IMR-90 (cell line): ENCODE measurements at places on chromosomes 5 and 9. TPM values are rescaled to one million over a fixed set of nuclear protein-coding genes. Genes with fewer than 3 reads are reported as not detected.
A peak's percentile ranks its signal among the peaks of the same experiment; 100 is the strongest.

The C9orf50 gene
- polyA plus RNA-seq, result 0.09 and 0.20 TPM in 2 replicates

- DNase-seq, result no peak
- H3K27ac ChIP-seq, result no peak overlapping the region
- H3K27me3 ChIP-seq, result no peaks in the 10 kb centered on the region; the same call in 1 of the 2 replicates
- peaks cover 9% of the 10 kb centered on the region for H3K4me1 ChIP-seq
These were observed 12.1 kb downstream of the MRPL36 start for GRCh38 chr5:1787472-1788047.

The NIPAL4 gene
- 0.32 and 0.39 TPM in 2 replicates for polyA plus RNA-seq

DNA sequence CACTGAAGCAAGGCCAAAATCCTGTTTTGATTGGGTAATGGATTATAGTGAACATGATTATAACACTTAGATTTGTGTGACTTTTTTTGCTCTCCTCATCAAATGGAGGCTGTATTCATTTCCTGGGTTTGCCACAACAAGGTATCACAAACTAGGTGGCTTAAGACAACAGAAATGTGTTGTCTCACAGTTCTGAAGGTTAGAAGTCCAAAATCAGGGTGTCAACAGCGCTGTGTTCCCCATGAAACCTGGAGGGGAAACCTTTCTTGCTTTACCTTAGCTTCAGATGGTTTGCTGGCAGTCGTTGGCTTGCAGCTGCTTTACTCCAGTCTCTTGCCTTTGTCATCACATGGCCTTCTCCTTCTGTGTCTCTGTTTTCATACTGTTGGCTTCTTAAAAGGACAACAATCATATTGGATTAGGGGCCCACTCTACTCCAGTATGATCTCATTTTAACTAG, 32.4 kb downstream of the CDC42SE2 start:
- DNase-seq, result no peak
- no peak overlapping the region for H3K4me3 ChIP-seq
- no peaks in the 10 kb centered on the region for H3K27me3 ChIP-seq
- H3K4me1 ChIP-seq, result no peaks in the 10 kb centered on the region

The LRRC19 gene
- polyA plus RNA-seq, result not detected in 2 replicates

The GRIA1 gene
- polyA plus RNA-seq, result 0.37 and 0.48 TPM in 2 replicates

- no peaks in the 10 kb centered on the region for H3K27me3 ChIP-seq
- peak; percentile 58 for DNase-seq
- peak overlapping the region; percentile 89 for H3K4me3 ChIP-seq
- peaks cover 36% of the 10 kb centered on the region for H3K36me3 ChIP-seq
- H3K27ac ChIP-seq, result peak overlapping the region; percentile 96
- H3K4me1 ChIP-seq, result peaks cover 27% of the 10 kb centered on the region
These were observed 898 bp downstream of the STC2 start for GRCh38 chr5:173327084-173327947.

GRCh38 chr5:176629853-176630680, at the start of the genes EIF4E1B and SNCB:
Gene EIF4E1B (plus strand): TSS chr5:176630675. CDS start chr5:176642788, 12,113 bp downstream.
Gene SNCB (minus strand): TSS chr5:176630534. CDS start chr5:176629654, 880 bp downstream.
- no peaks in the 10 kb centered on the region for H3K36me3 ChIP-seq
- peaks cover 2% of the 10 kb centered on the region; the same call in 1 of the 2 replicates for H3K4me1 ChIP-seq
- DNase-seq, result no peak
- H3K27me3 ChIP-seq, result peaks cover 73% of the 10 kb centered on the region

DNA sequence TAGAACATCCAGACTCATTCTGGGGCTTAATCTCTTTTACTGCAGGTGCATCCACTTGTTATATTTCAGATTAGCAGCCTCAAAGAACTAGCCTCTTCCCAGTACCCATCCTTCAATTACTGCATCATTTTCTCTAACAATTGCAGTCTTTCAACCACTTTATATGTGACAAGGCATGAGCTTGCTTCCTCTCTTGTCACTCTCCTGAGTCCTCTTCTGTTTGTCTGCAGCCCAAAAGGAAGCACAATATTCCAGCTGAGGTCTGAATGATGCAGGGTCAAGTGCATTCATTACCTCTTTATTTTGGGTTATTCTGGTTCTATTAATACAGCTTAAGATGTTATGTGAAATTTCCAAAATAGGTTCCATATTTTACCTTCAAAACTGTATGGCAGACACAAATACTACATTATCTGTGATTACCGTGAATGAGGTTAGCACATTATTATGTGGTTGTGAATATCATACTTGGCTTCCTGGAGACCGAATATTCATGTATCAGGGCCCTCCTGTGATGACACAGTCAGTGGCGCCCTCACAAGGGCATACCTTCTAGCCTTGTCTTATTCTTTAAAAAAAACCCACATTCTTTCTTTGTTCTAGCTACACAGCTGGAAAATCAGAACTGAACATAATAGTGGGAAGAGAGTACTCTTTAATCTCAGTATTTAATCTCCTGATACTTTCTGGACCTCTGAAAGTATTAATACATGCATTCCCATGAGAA, 323.8 kb downstream of the PDE4D start:
- no peak for DNase-seq
- H3K4me1 ChIP-seq, result no peaks in the 10 kb centered on the region
- no peaks in the 10 kb centered on the region for H3K36me3 ChIP-seq

GRCh38 chr9:114374936-114375335, 12.8 kb downstream of the AKNA start:
- no peak overlapping the region for H3K4me3 ChIP-seq
- H3K27me3 ChIP-seq, result no peaks in the 10 kb centered on the region
- H3K4me1 ChIP-seq, result no peaks in the 10 kb centered on the region
- no peak for DNase-seq
- peaks cover 47% of the 10 kb centered on the region for H3K36me3 ChIP-seq

DNA sequence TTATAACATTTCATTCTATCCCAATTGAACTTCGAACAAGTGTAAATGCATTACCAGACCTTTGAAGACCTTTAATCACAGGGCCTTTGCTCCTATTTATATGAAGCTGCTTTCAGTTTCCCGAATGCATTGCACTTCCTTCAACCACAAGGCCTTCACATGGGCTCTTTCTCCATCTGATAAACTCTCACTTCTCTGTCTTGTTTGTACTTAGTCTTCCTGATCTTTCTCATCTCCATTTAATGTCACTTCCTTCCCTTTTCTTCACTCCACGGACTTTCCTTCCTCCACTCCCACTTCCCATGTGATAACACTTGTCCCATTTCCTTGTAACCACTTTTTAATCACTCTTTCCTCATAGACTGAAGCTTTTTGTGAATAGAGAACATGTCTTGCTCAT, 74.3 kb upstream of the TNC start:
- no peak for DNase-seq
- H3K4me1 ChIP-seq, result no peaks in the 10 kb centered on the region
- H3K27ac ChIP-seq, result no peak overlapping the region
- no peaks in the 10 kb centered on the region for H3K27me3 ChIP-seq
- H3K4me3 ChIP-seq, result no peak overlapping the region

The IFNK gene
- not detected in 2 replicates for polyA plus RNA-seq

DNA sequence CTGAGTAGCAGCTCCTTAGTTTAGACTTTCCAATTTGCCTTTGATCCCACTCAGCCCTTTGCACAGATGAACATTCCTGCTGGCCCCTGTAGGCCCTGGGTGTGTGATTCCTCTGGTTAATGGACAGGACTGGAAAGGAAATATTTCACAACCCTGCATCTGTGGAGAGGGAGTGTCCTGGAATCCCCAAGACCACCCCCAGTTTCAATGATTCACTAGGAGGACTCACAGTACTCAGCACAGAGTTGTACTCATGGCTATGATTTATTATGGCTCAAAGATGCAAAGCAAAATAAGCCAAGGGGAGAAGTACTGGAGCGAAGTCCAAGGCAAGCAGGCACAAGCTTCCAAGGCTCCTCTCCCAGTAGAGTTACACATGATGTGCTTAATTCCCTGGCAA, 42.4 kb upstream of the TJP2 start:
- no peak overlapping the region for H3K4me3 ChIP-seq
- H3K36me3 ChIP-seq, result no peaks in the 10 kb centered on the region
- peak overlapping the region; percentile 5; the same call in 1 of the 2 replicates for H3K27ac ChIP-seq
- H3K4me1 ChIP-seq, result peaks cover 17% of the 10 kb centered on the region
- H3K27me3 ChIP-seq, result no peaks in the 10 kb centered on the region

GRCh38 chr9:106560540-106560939, 302.4 kb upstream of the ZNF462 start:
- no peak for DNase-seq
- H3K27me3 ChIP-seq, result no peaks in the 10 kb centered on the region

GRCh38 chr5:22604711-22605110, 248.4 kb downstream of the CDH12 start:
- no peak for DNase-seq
- no peaks in the 10 kb centered on the region for H3K4me1 ChIP-seq
- no peaks in the 10 kb centered on the region for H3K36me3 ChIP-seq
- H3K27me3 ChIP-seq, result no peaks in the 10 kb centered on the region
- no peak overlapping the region for H3K27ac ChIP-seq

DNA sequence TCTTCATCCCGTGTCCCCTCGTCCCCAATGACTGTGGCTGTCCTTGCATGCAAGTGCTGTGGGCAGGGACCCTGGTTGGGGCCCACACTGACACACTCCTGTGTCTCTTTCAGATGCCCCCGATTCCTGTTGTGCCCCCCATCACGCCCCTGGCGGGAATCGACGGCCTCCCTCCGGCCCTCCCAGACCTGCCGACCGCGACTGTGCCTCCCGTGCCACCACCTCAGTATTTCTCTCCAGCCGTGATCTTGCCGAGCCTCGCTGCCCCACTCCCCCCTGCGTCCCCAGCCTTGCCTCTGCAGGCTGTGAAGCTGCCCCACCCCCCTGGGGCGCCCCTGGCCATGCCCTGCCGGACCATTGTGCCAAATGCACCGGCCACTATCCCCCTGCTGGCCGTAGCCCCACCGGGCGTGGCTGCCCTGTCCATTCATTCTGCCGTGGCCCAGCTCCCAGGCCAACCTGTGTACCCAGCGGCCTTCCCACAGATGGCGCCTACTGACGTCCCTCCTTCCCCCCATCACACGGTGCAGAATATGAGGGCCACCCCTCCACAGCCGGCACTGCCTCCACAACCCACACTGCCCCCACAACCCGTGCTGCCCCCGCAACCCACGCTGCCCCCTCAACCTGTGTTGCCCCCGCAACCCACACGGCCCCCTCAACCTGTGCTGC, 75.0 kb downstream of the WNK2 start:
- H3K36me3 ChIP-seq, result no peaks in the 10 kb centered on the region
- no peak for DNase-seq
- H3K27ac ChIP-seq, result no peak overlapping the region
- H3K4me3 ChIP-seq, result no peak overlapping the region
